K562 (cell line): ENCODE measurements at places on chromosomes 6 and 20. TPM values are rescaled to one million over a fixed set of nuclear protein-coding genes. Genes with fewer than 3 reads are reported as not detected.

HLA-DQB1 gene
- total RNA-seq, result 0.29 TPM in 1 of 2 replicates, not detected in the other

MAS1 gene
- total RNA-seq, result not detected in 2 replicates

PCSK2 gene
- 0.07 TPM in 1 of 2 replicates, not detected in the other for total RNA-seq

OPRL1 gene
- 0.22 and 0.33 TPM in 2 replicates for total RNA-seq

MYH7B gene
- 0.11 and 0.13 TPM in 2 replicates for total RNA-seq

SIRPB1 gene
- not detected in 2 replicates for total RNA-seq

DNA sequence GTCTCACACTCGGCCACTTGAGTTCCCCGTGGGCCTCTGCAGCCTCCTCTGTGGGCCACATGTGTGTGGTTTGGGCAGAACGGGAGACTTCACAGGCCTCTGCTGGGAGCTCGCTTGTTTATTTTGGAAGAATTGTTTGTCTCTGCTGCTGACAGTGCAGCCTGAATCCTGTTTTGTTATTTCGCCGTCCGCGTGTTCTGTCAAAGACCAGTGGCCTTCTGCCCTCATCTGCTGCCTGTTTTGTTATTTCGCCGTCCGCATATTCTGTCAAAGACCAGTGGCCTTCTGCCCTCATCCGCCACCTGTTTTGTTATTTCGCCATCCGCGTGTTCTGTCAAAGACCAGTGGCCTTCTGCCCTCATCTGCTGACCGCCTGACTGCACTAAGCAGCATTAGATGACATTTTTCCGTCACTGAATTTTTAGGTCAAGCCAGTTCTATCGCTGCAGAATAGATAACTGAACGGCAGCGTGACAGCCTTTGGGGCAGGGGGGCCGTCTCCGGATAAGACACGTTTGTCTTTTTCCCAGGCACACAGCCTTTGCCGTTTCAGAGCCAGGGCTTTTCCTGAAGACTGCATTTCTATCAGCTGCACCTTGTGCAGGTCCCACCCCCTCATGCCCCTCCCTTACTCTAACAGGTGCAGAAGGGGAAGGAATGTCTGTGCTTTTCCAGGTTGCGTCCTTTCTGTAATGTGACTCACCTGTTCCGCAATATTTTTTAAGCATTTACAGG lies 158.5 kb upstream of the AFDN start:
- DNase-seq, result no peak

DNA sequence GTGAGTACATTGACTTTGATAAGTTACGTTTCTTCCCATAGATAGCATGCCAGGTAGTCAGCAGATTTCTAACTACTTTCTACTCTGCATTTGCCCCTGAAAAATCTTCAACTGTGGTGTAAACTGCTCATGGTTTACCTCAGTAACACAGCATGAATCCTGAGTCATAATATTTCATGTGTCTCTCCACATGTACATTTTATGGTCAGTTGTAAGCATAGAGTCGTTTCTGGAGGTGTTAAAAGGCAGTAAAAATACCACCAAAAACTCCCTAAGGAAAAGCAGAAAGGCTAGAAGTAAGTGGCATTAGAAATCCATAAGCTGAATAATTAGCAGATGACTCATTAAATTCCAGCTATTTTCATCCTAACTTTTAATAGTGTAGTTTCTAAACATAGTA lies 4.1 kb upstream of the GPR63 start:
- no peak for DNase-seq

- DNase-seq, result no peak
These were observed 931.5 kb upstream of the EPHA7 start for GRCh38 chr6:94350833-94351232.

DNA sequence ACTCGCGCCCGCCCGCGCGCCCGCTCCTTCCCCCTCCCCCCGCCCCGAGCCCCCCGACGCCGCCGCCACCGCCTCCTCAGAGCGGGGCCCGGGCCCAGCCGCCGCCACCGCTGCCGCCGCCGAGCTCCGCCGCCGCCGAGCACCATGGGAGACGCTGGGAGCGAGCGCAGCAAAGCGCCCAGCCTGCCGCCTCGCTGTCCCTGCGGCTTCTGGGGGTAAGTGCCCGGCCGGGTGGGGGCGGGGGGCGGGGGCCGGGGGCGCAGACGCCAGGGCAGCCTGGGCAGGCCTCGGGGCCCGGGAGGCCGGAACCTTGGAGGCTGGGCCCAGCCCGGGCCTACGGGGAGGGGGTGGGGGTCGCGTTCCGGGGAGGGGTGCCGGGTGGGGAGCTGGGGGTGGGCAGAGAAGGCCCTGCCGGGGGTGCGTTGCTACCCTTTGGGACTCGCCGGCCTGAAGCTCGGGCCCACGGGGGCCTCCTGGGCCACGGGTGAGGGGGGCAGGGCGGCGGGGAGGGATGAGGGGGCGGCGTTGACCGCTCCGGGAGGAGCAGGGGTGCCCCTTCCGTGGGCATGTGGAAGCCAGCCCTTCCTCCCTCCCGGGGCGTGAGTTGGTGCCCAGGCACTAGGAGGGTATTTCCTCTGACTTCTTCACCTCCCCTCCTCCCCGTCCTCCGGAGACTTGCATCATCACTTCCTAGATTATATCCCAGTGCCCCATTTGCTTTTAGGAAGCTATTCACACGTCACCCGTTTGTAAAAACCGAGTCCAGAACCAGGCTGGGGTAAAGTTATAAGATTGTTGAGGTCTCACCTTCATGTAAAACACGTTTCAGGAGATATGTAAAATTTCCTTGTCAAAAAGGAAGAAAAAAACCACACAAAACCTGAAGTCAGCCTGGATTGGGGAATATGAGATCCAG lies 533 bp downstream of the ZFAND3 start:
- peak; percentile 44 for DNase-seq

- DNase-seq, result no peak
These were observed 64.8 kb downstream of the UTRN start for GRCh38 chr6:144349690-144350527.

- no peak for DNase-seq
These were observed 111.3 kb downstream of the RNF144B start for GRCh38 chr6:18498408-18498807.

- no peak for DNase-seq
These were observed 31.1 kb upstream of the STXBP5 start for GRCh38 chr6:147173140-147173539.

GRCh38 chr6:39824030-39824926 lies 32.1 kb downstream of the DAAM2 start:
- DNase-seq, result no peak

GRCh38 chr6:146481527-146481926 lies 62.1 kb upstream of the RAB32 start:
- DNase-seq, result no peak

GRCh38 chr20:48820649-48820973 lies 7.2 kb downstream of the PREX1 start:
- DNase-seq, result no peak

- no peak for DNase-seq
These were observed 35.0 kb upstream of the KIF16B start for GRCh38 chr20:16608277-16608650.

- DNase-seq, result no peak
These were observed 5.7 kb upstream of the PEX7 start for GRCh38 chr6:136816656-136817055.

DNA sequence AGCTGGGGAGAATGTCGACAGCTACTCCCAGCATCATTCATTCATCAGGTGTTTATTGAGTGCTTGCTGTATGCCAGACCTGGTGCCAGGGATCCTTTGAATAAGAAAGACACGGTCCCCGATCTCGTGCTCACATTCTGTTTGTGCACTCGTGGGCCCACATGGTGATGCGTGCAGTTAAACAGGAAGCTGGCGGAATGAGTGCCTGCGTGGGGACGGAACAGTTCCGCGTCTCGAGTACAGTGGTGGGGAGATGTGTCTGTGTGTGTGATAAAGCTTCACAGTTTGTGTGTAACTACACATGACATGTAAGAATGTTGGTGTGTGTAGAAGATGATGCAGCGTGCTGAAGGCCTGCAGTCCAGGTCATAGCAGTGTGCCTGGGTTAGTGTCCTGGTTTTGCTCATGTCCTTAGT lies 6.5 kb downstream of the RBM38 start:
- no peak for DNase-seq
